HFFc6 (cell line): ENCODE measurements at places on chromosomes 7 and 10. TPM values are rescaled to one million over a fixed set of nuclear protein-coding genes. Genes with fewer than 3 reads are reported as not detected.

The LRMDA gene
- 1.4 TPM in 1 of 2 replicates, not detected in the other for total RNA-seq

DNA sequence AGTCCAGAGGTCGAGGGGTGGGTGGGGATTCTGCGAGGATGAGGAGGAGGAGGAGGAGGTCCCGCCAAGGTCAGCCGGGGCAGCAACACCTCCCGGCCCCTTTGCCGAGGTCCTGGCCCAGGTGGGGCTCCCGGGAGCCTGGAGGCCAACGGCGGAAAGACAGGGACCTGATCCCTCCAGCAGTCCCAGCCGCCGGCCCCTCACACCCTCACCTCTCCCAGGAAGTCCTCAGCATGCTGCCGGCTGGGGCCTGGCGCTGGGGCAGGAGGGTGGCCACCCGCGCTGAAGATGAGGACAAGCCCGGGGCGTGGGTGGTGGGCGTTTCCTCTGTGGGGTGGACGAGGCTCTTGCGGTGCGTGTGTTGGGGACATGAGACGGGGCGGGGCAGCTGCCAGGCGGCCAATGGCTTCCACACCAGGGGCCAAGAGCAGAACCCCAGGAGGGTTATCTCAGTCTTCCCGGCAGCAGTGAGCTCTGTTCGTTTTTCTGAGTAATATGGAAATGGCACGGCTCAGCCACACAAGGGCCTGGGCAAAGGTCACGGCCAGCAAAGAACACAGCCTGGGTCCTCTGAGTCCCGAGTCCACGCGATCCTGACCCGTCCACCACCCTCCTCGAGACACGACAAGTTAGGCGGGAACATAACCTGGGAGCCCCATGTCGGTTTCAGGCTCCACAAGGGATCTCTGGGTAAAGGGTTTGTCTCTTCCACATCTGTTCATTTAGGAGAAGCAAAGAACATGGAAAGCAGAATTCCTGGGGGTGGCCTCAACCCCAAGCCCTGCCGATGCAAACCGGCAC lies 82.9 kb upstream of the PDGFA start:
- H3K27ac ChIP-seq: no peak overlapping the region
- no peak for DNase-seq
- H3K36me3 ChIP-seq: no peaks in the 10 kb centered on the region
- no peaks in the 10 kb centered on the region for H3K4me1 ChIP-seq

- no peak overlapping the region for H3K27ac ChIP-seq
- peaks cover 4% of the 10 kb centered on the region; the same call in 1 of the 2 replicates for H3K27me3 ChIP-seq
- H3K4me3 ChIP-seq: no peak overlapping the region
- no peaks in the 10 kb centered on the region for H3K4me1 ChIP-seq
- H3K36me3 ChIP-seq: peaks cover 5% of the 10 kb centered on the region
Measured at GRCh38 chr7:141675436-141676215, 26.3 kb downstream of the DENND11 start.

The EPO gene
- total RNA-seq: not detected in 3 replicates

GRCh38 chr7:35792472-35792871 lies 8.4 kb upstream of the SEPTIN7 start:
- DNase-seq: no peak
- H3K27me3 ChIP-seq: no peaks in the 10 kb centered on the region
- no peak overlapping the region for H3K4me3 ChIP-seq
- H3K36me3 ChIP-seq: 0 out of 2 replicates have a peak, but pooled peaks cover 4% of the 10 kb centered on the region

- no peak for DNase-seq
- H3K27ac ChIP-seq: peak overlapping the region; percentile 67
- H3K36me3 ChIP-seq: peaks cover 29% of the 10 kb centered on the region
Measured at GRCh38 chr7:44465490-44465889, 25.0 kb downstream of the NUDCD3 start.

GRCh38 chr7:100189061-100189460 lies 11.3 kb downstream of the STAG3 start:
- H3K27me3 ChIP-seq: peaks cover 12% of the 10 kb centered on the region
- H3K27ac ChIP-seq: no peak overlapping the region
- H3K4me1 ChIP-seq: peaks cover 11% of the 10 kb centered on the region

- H3K27me3 ChIP-seq: no peaks in the 10 kb centered on the region; the same call in 1 of the 2 replicates
- DNase-seq: no peak
- H3K36me3 ChIP-seq: peaks cover 16% of the 10 kb centered on the region; the same call in 1 of the 2 replicates
- H3K4me1 ChIP-seq: peaks cover 50% of the 10 kb centered on the region
- H3K4me3 ChIP-seq: no peak overlapping the region
Measured at GRCh38 chr10:113042868-113043267, 92.8 kb downstream of the TCF7L2 start.

GRCh38 chr7:15334536-15335263 lies 227.1 kb downstream of the AGMO start:
- no peaks in the 10 kb centered on the region for H3K4me1 ChIP-seq
- no peak overlapping the region for H3K4me3 ChIP-seq
- H3K36me3 ChIP-seq: no peaks in the 10 kb centered on the region
- DNase-seq: no peak

DNA sequence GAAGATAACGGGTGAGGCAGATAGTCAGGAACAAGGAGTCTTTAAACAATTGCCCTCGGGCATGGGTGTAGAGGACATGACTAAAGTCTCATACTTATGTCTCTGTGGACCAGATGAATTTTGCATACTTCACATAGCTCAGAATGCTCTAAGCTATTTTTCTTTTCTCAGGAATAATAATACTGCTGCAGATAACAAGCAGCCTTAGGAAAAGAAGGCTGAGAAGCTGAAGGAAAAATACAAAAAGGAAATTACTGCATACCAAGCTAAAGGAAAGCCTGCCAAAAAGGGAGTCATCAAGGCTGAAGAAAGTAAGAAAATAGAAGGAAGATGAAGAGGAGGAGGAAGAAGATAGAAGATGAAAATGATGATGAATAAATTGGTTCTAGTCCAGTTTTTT lies 13.4 kb upstream of the ERCC6 start:
- H3K36me3 ChIP-seq: peaks cover 31% of the 10 kb centered on the region
- H3K27ac ChIP-seq: peak overlapping the region; percentile 81
- H3K27me3 ChIP-seq: peaks cover 3% of the 10 kb centered on the region; the same call in 1 of the 2 replicates
- peak; percentile 97 for DNase-seq

The APBB1IP gene
- total RNA-seq: 31.8 to 36.4 TPM (median 35.4 TPM) in 3 replicates

The NAMPT gene
- 36.0 to 52.1 TPM (median 40.0 TPM) in 3 replicates for total RNA-seq

- H3K4me1 ChIP-seq: no peaks in the 10 kb centered on the region
- H3K36me3 ChIP-seq: no peaks in the 10 kb centered on the region
- no peak overlapping the region for H3K27ac ChIP-seq
- no peak overlapping the region for H3K4me3 ChIP-seq
Measured at GRCh38 chr7:120473352-120473751, 200.4 kb downstream of the KCND2 start.

DNA sequence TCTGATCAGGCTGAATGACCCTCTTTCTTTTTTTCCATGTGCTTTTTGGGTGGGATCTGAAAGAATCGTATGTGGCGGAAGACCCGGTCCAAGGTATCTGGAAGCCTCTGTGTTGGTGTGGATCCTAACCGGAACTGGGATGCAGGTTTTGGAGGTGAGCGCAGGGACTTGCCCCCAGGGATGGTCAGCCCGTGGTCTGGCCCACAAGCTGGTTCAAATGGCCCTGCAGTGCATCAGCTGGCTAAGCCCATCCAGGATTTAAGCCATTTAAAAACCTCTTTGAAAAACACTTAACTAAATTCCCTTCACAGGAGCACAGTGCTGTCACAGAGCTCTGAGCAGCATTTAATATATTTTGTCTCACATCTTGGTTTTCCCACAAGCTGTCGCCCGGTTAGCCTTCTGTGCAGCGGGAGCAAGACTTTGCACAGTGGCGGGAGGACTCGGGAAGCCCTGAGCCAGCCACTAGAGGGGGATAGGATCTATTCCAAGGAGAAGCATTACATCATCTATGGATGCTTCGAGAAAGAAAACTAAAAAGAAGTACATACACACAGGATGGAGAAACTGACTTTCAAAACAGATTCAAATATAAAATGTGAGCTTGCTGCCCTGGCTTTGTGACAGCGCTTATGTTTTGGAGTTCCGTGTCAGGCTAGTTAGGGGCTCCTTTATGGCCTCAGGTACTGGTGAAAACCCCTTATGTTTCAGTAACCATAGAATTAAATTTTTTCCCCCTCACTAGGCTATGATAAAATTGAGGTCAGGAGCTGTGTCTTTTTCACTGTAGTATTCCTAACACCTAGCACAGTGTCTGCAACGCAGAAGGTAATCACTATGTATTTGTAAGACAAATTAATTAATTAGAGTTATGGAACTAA lies 11.3 kb downstream of the CPA2 start:
- peaks cover 15% of the 10 kb centered on the region; the same call in 1 of the 2 replicates for H3K27me3 ChIP-seq
- H3K4me3 ChIP-seq: no peak overlapping the region
- H3K36me3 ChIP-seq: no peaks in the 10 kb centered on the region
- peak; percentile 35 for DNase-seq
- H3K27ac ChIP-seq: no peak overlapping the region

DNA sequence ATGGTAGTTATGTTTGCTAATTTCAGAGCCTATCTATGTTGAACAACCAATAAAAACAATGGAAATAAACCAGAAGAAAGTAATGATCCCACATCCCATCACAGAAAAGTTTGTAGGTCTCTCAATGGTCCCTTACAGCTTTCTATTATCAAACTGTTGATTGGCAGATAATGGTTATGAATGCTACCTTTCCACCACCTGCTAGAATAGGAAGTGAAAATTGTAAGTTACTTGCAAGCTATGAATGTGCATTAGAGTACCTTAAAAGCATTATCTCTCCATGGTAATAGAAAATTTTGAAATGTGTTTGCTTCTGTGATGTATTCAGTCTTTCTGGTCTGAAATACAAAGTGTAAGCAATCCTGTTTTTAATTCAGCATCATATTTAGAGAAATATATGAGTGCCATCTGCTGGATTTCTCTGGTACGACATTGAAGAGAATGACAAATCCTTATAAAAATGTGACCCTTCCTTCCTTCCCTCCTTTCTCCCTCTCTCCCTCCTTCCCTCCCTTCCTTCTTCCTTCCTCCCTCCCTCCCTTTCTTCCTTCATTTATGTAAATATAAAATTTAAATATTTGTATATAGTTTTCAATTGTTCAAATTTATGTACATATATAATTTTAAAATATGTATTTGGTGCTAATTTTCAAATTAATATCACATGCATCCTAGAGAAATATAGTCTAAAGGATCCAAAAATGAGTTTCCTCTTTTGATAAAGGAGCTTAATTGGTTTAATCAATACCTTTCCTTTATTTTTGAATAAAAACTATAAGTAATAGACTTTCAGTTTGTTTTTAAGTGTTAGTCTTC lies 41.4 kb upstream of the PNLIPRP3 start:
- H3K36me3 ChIP-seq: no peaks in the 10 kb centered on the region
- H3K4me3 ChIP-seq: no peak overlapping the region
- peaks cover 4% of the 10 kb centered on the region for H3K27me3 ChIP-seq

DNA sequence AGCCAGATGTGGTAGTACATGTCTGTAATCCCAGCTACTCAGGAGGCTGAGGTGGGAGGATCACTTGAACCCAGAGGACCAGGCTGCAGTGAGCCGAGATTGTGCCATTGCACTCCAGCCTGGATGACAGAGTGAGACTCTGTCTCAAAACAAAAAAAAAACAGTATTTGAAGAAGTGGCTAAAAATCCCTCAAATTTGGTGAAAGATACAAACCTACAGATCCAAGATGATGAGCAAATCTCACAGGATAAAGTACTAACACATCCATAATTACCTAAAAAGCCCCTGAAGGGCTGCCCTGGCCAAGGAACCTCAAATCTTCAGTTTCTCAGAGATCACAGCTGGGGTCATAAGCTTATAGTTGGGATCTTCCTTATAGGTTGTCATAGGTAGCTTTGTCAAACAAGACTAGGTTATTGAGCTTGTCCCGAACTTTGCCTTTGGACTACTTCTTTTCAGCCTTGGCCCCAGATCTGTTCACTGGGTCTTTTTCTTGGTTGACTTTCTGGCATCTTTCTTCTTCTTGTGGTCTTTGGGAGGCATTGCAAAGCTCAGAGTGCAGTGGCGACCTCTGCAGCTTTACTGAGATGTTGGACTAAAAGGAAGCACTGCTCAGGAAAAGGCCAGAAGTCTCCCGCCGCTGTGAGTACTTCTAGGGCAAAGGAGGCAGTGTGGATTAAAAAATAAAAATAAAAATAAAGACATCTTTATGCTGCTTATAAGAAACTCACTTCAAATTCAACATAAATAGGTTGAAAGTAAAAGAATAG lies 28.6 kb upstream of the SAR1A start:
- H3K4me1 ChIP-seq: peaks cover 19% of the 10 kb centered on the region
- H3K27ac ChIP-seq: no peak overlapping the region
- no peak overlapping the region for H3K4me3 ChIP-seq
- H3K27me3 ChIP-seq: no peaks in the 10 kb centered on the region
- DNase-seq: no peak

DNA sequence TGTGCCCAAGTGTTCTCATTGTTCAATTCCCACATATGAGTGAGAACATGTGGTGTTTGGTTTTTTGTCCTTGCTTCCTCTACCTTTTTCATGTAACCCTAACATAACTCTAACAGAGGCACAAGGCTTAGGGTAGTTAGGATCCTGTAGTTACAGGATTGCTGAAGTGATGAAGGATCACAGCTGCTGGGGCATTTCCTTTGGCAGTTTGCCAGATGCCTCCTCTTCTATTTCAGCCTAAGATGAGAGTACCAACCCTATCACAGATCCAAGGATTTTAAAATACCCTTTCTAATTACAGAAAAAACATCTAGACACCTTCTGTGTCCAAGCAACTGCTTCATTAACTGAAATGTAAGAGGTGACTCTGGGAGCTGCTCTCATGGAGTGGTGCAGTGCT lies 141.7 kb upstream of the COL1A2 start:
- no peak overlapping the region for H3K4me3 ChIP-seq
- H3K27me3 ChIP-seq: peaks cover 8% of the 10 kb centered on the region
- DNase-seq: no peak
- no peak overlapping the region for H3K27ac ChIP-seq
- H3K36me3 ChIP-seq: no peaks in the 10 kb centered on the region

The CHST3 gene
- total RNA-seq: 38.5 to 43.5 TPM (median 42.6 TPM) in 3 replicates

- H3K36me3 ChIP-seq: no peaks in the 10 kb centered on the region; the same call in 1 of the 2 replicates
- DNase-seq: no peak
- peaks cover 3% of the 10 kb centered on the region for H3K27me3 ChIP-seq
- H3K27ac ChIP-seq: no peak overlapping the region
- peaks cover 19% of the 10 kb centered on the region for H3K4me1 ChIP-seq
Measured at GRCh38 chr7:156473476-156474240, 166.9 kb upstream of the RNF32 start.

GRCh38 chr7:94039368-94040035 lies 35.3 kb upstream of the BET1 start:
- no peak for DNase-seq
- peaks cover 38% of the 10 kb centered on the region for H3K4me1 ChIP-seq
- no peaks in the 10 kb centered on the region; the same call in none of the 2 replicates for H3K27me3 ChIP-seq
- no peak overlapping the region for H3K4me3 ChIP-seq
- no peaks in the 10 kb centered on the region for H3K36me3 ChIP-seq
- no peak overlapping the region for H3K27ac ChIP-seq

GRCh38 chr7:69739931-69740431 lies 141.7 kb downstream of the AUTS2 start:
- DNase-seq: no peak
- H3K4me1 ChIP-seq: no peaks in the 10 kb centered on the region
- H3K36me3 ChIP-seq: no peaks in the 10 kb centered on the region
- H3K27me3 ChIP-seq: no peaks in the 10 kb centered on the region
- H3K27ac ChIP-seq: no peak overlapping the region

The PARD3 gene
- total RNA-seq: 20.7 to 25.7 TPM (median 21.3 TPM) in 3 replicates
